ENCODE measurements at places on chromosomes 12 and 14.

GRCh38 chr12:107655281-107656065 lies 30.1 kb upstream of the PWP1 start:
- no peak for DNase-seq

GRCh38 chr12:53044896-53045695 lies 4.8 kb upstream of the TNS2 start:
- DNase-seq = no peak

- no peak for DNase-seq
Observed at GRCh38 chr12:131164096-131164872, 210.6 kb downstream of the ADGRD1 start.

GRCh38 chr12:124673801-124674617 lies 106.6 kb upstream of the NCOR2 start:
- no peak for DNase-seq

DNA sequence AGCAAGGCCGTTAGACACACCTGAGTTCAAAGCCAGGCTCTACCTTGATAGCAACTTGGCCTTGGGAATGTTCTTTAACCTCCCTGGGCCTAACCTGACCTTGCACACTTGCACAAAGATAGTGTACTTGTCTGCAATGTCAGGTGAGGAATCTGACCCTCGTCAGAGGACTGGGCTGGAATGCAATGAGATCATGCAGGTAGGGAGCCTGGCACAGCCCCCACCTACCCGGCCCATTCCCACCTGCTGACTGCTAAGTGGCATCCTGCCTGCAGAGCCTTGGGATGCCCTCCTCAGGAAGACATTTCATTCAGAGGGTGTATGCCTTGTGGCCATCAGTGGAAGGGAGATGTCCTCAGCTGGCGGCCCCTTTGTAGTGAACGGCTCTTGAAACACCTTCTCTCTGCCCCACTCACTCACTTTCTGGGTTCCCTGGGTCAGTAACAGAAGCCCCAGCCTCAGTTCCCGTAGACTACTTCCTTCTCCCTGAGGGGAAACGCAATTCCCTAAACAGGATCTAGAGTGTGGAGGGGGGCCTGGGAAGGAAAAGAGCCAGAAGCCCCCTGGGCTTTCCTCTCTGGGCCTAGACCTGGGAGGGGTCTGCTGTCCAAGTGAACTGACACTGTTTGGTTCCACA lies 68.0 kb upstream of the DICER1 start:
- DNase-seq = no peak

DNA sequence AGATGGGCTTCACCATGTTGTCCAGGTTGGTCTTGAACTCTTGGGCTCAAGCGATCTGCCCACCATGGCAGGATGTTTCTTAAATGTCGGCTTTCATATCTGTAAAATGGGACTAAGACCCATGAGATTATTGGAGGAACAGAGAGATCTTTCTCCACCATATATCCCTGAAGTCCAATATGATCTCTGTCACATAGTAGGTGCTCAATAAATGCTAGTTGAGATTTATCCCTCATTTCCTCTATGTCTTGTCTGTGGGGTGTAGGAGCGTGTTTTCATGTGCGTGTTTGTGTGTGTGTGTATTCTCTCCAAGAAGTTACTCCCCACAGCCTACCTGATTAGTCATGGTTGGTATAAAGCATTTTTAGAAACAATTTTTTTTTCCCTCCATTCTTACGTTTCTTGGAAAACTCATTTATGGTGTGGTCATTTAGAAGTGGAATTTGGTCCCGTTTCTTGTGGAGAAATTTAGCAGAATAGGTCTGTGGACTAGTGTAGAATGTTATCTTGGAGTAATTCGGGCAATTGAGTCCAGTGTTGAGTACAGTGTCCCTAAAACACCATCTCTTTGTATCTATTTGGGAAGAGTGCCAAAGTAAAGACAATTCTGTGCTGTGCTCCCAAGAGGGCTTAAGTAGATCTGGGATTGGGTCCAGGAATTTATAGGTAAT lies 4.3 kb downstream of the STRAP start:
- no peak for DNase-seq

- DNase-seq = no peak
Observed at GRCh38 chr14:57392830-57393229, 2.4 kb downstream of the NAA30 start.

GRCh38 chr12:2583091-2583497 lies 211.7 kb upstream of the FKBP4 start:
- peak; percentile 73 for DNase-seq

DNA sequence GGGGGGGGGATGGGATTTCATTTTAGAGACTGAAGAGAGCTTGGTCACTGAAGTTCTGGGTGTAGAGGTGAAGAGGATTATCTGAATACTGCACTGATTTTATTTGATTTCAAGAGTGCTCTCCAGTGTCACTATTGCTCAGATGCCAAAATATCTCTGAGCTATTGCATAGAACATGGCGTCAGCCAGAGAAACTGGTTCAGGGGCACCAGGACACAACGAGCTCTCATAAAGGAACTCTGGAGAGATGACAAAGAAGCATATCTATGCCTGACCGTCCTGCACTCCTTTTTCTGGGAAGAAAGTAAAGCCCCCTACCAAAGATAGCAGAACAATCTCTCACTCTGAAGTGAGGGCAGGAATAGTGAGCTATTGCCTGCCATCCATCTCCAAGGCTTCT lies 2.0 kb downstream of the SLC7A8 start:
- DNase-seq = no peak

DNA sequence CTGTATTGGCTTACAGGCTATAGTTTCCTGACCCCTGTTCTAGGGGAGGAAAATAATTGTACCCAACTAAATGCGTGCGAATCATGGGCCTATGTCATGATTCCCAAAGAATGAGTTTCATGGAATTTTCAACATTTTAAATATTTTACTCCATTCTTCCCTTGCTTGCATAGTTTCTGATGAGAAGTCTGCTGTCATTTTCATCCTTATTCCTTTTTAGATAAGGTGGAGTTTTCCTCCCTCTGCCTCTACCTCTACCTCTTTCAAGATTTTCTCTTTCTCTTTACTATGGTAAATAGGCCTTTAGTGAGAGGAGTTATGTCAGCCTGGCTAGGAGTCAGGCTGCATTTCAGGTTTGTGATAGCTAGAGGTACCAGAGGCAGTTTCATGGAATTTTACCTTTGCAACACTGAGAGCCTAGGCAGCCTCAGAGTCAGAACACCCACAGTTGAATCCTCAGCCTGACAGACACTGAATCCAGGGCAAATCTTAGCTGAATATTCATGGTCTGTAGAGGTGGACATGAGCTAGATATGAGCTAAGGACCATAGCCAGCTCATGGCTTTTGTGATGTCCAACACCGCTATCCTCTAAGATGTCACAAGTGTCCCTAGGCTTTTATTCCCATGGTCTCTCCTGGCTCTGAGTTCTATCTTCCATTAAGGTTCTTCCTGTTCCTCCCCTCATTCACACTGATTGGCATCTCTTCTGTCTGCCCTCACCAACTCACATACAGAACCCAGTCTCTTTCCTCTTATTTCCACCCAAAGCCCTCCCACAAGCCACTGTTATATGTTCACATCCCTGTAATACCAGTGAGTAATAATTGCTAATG lies 6.0 kb downstream of the SERPINA3 start:
- DNase-seq = peak; percentile 1
